ENCODE measurements at places on chromosomes 5 and 9.

GRCh38 chr9:126456441-126457174, 130.0 kb downstream of the MVB12B start:
- DNase-seq = no peak
- no peaks in the 10 kb centered on the region for H3K4me1 ChIP-seq
- no peak overlapping the region for H3K4me3 ChIP-seq

DNA sequence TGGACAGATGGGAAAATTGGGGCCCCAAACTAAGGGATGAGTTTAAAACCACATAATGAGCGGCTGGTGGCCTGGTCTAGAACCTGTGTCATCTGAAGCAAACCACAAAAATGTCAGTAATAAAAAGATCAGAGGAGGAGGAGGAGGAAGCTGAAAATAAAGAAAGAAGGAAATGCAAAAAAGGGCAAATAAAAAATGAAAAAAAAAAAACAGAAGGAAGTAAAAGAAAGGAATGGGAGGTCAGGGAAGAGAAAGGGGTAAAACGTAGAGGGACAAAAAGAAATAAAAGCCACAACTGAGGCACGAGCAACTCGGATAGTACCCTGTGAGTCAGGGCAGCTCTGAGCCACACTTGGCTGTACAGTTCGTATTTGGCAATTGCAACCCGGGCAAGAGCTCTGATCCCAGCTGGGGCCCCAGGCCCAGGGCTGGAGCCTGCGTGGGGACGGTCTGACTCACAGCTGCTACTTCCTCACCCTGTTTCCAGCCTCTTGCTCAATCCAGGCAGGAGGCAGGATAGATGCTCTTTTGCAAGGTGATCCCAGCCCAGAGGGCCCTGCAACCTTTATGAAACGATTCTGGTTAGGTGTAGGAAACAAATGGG, 137.9 kb upstream of the TRIM32 start:
- no peaks in the 10 kb centered on the region for H3K36me3 ChIP-seq
- no peak overlapping the region for H3K4me3 ChIP-seq
- H3K4me1 ChIP-seq = no peaks in the 10 kb centered on the region
- H3K27ac ChIP-seq = no peak overlapping the region
- no peak for DNase-seq
- no peaks in the 10 kb centered on the region for H3K27me3 ChIP-seq

GRCh38 chr5:82354543-82354942, 76.4 kb upstream of the RPS23 start:
- no peaks in the 10 kb centered on the region for H3K27me3 ChIP-seq
- no peak for DNase-seq
- H3K36me3 ChIP-seq = no peaks in the 10 kb centered on the region
- H3K4me1 ChIP-seq = no peaks in the 10 kb centered on the region
- no peak overlapping the region for H3K4me3 ChIP-seq

GRCh38 chr9:36258996-36259533, 817 bp upstream of the GNE start:
- peak overlapping the region; percentile 62 for H3K4me3 ChIP-seq
- H3K36me3 ChIP-seq = no peaks in the 10 kb centered on the region

GRCh38 chr9:127955294-127956015, 17.8 kb upstream of the DPM2 start:
- H3K27me3 ChIP-seq = no peaks in the 10 kb centered on the region
- DNase-seq = peak; percentile 91

All from Panc1 (cell line).